ENCODE measurements at places on chromosomes 4 and X.

GRCh38 chrX:137352101-137352660 lies 213.7 kb upstream of the ZIC3 start:
- DNase-seq: no peak

- peak; percentile 96 for DNase-seq
These were observed at the start of gene OTUD4 for GRCh38 chr4:145180298-145181090. OTUD4 (minus strand) TSS chr4:145180589; CDS start chr4:145179973, 616 bp downstream.

GRCh38 chr4:156693557-156693956 lies 278.0 kb downstream of the PDGFC start:
- no peak for DNase-seq

DNA sequence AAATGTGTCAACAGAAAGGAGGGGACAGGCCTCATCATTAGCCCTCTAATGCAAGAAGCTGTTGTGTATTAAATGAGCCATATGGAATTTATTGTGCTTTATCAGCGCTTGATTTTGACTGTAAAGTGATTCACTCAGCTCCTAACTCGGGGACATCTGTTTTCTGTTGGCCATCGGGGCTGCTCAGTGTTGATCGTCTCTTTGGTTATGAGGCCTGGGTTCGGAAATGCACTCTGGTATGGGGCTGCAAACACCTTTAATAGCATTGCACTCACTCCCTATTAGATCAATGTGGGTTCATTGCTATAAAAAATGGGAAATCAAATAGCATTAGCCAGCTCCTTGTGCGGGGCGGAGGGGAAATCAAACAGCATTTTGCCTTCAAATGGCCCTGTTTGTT lies 6.4 kb downstream of the ARX start:
- no peak for DNase-seq

GRCh38 chr4:158259955-158260575 lies 49.8 kb downstream of the TMEM144 start:
- DNase-seq: peak; percentile 37

GRCh38 chr4:76267811-76268210 lies 16.3 kb downstream of the FAM47E start:
- DNase-seq: no peak

DNA sequence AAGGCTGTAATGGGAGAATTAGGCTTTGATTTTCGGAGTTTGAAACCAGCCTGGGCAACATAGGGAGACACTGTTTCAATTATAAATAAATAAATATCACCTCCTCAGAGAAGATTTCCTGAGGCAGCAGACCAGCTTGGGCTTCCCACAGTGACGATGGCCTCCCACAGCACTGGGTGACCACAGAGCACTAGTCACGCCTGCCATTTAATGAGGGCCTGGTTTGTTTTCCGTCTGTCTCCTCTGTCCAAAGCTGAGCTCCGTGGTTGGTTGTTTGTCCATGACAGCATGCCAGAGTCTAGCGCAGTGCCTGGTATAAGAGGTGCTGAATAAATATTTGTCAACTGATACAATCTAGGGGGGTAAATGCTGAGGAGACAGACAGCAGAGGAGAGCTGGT lies 10.4 kb upstream of the PDGFRA start:
- DNase-seq: no peak

DNA sequence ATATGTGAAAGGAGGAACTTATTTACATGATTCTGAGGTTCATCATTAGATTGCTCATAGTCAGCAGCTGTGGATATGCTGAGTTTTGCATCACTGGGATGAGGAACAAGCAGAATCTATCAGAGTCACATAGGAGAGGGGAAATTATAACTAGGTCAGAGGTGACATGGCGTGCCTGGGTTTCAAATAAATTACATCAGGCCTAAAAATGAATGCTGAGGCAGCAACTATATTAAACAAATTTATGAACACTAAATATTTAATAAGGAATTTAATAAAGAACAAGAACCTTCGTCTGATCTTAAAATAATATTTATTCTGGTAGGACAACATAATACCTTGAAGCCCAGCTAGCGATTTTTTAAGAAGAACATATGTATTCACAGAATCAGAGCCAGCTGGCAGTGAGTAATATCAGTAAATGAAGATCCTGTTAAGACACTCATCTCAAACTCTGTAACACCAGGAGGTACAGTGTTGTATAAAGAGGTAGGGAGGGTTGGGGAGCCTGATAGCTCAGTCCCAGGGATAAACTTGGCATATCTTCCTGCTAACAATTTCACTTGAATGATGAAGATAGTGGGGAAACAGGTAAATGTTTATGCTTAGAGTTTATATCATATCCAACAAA lies 60.9 kb upstream of the HS3ST1 start:
- no peak for DNase-seq

- no peak for DNase-seq
These were observed 26.9 kb upstream of the CT47C1 start for GRCh38 chrX:119045884-119046283.

GRCh38 chr4:187883836-187884475 lies 111.6 kb upstream of the ZFP42 start:
- no peak for DNase-seq

All from RKO (cell line).